ENCODE measurements at places on chromosomes 4 and X.

DNA sequence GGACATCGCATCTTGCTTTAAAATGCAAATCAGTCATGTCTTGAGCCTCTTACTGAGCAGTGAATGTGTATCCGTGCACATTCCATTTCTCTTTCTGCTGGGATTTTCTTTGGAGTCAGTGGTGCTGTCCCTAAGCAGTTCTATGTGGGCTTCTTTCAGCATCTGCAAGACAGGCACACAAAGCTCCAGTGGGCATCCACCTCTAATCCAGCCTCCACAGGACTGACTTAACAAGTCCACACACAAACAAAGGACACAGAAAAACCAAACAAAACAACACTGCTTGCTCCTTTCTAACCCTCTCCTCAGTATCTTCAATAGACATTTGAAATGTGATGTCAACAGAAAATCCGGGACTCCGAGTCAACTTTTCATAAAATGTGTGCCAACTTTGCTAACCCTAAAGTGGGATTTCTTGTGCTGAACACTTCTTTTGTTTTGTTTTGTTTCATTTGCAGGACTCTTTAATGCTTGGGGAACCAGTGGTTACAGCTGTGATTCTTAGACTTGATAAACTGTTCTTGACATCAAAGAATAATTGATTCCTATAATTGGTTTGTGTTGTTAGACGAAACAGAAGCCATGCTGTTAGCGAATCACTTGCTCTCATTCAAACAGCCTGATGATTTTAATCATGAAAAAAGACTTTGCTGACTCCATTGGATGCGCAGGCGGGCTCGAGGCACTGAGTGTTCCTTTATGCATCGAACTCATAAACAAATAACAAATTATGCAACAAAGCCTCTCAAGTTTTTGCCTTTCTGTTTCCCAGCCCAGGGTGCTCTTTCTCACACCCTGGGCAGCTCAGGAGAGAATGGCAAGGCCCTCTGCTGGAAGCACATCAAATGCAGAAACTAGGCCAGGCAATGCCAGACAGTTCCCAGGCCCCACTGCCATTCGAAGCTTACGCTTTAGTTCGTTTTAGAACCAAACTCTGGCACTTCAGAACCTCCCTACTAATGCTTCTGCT is 20.1 kb downstream of the ETNPPL start:
- DNase-seq = no peak

- DNase-seq = no peak
Measured at GRCh38 chr4:189809839-189810238, 130.8 kb upstream of the FRG1 start.

GRCh38 chr4:89899854-89900253 is 5.2 kb downstream of the MMRN1 start:
- DNase-seq = no peak

DNA sequence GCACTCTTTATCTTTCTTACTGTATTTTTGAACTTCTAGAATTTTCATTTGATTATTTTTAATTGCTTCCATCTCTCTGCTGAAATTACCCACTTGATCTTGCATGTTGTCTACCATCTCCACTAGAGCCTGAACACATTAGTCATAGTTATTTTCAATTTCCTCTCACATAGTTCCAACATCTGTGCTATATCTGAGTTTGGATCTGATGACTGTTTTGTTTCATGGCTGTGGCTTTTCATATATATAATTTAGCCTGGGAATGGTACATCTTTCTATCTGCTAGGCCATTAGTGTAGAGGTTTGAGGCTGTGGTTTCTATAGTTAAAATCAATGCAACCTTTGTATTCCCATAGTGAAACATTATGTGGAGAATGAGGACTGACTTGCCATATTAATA is 33.2 kb downstream of the NPY2R start:
- DNase-seq = no peak

DNA sequence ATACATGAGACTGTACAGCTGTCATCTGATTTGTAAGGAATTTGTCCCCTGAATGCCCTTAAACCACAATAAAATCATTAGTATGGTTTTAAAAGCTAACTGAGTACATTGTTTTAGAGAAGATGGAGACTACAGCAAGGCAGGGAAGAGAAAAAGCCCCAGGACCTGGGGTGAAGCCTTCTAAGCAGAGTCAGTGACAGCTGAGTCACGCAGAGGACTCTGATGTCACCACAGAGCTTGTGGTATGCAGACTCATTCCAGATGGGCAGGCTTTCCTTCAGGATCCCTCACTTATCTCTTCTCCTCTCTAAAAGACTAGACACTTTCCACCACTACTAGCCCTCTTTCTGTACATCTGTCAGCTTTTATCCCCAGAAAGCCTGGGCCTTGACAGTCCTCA is 97.1 kb upstream of the ATOH1 start:
- no peak for DNase-seq

DNA sequence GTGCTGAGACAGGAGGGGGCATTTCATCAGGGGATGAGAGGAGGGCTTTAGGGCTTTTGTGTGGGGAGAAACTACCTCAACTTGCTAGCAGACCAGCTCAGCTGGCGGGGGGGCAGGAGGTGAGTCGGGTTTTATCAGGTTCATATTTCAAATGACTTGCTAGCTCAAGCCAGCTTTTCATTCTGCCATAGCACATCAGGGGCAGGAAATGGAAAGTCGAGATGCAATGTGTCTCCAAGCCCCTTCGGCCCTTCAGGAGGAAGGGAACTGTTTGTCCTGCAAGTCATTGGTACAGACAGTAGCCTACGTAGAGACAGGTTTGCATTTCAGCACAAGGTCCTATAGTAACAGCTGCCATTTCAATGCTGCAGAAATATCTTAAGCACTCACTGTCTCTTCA is 194.1 kb downstream of the PTTG2 start:
- DNase-seq = no peak

GRCh38 chr4:112636688-112637551 is at the start of the genes LARP7 and ZGRF1:
Gene LARP7 (plus strand): TSS chr4:112637143. CDS start chr4:112644670, 7,527 bp downstream.
Gene ZGRF1 (minus strand): TSS chr4:112636909. CDS start chr4:112633176, 3,733 bp downstream.
- DNase-seq = peak; percentile 52

DNA sequence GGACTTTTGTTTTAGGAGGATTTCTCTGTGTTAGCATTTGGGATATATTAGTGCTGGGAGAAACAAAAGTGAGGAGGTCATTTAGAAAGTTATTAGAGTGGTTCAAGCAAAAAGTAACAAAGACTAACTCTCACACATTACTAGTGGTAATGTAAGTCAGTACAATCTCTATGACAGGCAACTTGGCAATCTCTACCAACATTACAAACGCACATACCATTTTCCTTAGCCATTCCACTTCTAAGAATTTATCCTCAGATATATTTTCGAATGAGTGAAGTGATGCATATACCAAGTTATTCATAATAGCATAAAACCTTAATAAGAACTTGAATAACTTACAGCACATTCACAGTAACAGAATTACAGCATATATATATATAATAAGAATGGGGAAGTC is 146.2 kb downstream of the PRSS12 start:
- no peak for DNase-seq

- no peak for DNase-seq
Measured at GRCh38 chrX:115378471-115378870, 89.0 kb downstream of the LUZP4 start.

DNA sequence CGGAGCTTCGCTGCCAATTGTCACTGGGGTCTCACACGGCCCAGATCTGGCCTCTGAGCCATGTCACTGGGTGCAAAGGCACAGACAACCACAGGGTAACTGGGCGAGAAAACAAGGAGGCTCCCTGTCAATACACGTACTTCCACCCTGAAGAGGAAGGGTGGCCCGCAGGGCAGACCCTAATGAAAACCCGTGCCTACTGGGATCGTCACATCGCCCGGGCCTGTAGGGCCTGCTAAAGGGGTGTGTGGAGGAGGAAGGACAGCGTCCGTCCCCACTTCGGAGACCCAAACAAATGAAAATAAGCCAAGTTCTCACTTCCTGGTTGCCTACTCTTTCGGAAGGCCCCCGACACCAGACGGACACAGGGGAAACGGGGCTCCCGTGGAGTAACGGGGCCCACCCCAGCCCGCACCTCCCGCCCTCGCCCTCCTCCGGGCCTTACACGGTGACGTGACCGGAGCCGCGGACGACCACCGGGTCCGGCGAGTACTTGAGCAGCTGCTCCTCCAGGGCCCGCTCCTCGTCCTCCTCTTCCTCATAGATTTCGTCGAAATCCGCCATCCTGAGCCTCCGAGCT is 578 bp downstream of the CHIC2 start:
- no peak for DNase-seq

DNA sequence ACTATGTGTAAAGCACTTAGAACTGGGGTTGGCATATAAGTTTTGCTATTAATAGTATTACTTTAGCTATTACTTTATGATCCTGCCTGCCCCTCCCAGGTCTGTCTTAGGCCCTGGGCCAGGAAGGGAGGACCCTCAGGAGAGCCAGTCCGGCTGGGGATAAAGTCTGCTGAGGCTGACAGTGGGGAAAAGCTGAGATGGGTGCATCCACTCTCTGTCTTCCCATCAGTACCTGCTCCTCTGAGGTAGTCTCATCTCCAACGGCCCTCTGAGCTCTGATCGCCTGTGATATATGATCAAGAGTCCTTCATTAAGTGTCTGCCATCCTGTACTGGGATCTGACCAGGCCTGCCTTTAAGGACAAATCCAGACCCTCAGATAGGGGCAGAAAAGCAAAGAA is 156.5 kb upstream of the PJA1 start:
- no peak for DNase-seq

DNA sequence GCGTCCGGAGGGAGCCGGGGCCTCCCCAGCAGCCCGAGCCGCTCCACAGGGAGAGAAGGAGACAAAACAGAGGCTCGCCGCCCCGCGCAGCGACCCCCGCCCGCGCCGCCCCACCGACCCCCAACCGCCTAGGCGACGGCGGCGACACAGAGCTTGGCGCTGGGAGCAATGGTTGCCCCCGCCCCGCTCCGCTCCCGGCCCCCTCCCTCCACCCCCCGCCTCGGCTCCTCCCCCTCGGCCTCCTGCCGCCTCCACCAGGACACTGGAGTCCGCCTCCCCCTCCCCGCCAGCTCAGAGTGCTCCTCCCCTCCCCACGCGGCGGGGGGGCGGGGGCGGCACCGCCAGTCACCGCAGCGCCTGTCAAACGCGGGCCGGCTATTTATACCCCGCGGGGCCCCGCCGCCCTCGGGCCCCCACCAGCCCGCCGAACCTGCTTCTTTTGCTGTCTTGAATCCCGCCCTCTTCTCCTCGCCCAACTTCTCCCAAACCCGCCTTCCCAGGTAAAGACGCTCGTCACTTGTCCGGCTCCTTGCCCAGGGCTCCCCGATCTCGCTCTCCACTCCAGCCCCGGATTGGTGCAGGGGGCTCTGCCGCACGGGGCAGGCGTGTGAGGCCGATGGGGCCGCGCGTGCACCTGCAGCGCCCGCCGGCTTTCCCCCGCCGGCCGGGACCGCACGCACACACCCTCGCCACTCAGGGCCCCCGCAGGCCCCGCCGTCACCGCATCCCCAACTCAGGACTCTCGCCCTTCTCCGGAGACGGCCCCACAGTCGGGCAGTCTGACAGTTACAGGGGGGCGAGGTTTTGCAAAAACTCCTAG is at the start of gene ELF2:
Gene ELF2 (minus strand): TSS at position 170 of the 820 bp plus-strand sequence. CDS start 39,517 bp downstream, outside the sequence.
- DNase-seq = peak; percentile 39

DNA sequence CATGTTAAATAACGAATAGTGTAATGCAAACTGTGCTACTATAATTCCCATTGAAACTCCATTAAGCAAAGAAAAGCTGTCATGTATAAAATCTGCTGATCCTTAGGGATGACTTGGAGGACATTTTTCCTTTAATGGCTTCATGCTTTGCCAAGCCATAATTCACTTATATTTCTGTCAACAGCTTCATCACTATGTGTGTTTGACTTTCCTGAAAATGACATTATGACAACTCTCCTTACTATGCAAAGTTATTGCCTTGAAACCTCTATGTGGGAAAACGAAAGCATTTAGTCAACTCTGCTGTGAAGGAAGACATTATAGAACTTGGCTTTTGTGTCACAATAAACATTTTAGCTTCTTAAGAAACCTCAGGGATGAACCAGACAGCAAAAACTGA is 210.5 kb downstream of the GRXCR1 start:
- DNase-seq = no peak

DNA sequence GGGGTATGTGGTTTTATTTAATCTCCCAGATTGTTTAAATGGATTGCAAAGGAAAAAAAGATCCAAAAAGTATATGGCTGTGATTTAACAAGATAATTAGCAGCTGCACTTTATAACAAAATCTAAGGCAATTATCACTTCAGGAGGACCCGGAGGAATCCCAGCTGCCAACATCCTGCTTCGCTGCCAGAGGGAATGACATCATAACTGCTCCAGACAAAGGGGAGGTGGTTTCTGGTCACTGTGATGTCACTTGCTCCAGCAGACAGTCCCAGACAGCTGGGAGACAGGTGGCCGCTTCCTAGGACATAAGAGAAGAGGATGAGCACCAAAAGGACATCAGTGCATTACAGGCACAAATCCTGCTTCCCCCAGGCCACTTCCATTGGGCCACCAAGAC is 371.0 kb downstream of the BCOR start:
- no peak for DNase-seq

- no peak for DNase-seq
Measured at GRCh38 chrX:20527558-20528011, 260.9 kb upstream of the RPS6KA3 start.

GRCh38 chrX:39755143-39756032 is 342.4 kb downstream of the BCOR start:
- no peak for DNase-seq

DNA sequence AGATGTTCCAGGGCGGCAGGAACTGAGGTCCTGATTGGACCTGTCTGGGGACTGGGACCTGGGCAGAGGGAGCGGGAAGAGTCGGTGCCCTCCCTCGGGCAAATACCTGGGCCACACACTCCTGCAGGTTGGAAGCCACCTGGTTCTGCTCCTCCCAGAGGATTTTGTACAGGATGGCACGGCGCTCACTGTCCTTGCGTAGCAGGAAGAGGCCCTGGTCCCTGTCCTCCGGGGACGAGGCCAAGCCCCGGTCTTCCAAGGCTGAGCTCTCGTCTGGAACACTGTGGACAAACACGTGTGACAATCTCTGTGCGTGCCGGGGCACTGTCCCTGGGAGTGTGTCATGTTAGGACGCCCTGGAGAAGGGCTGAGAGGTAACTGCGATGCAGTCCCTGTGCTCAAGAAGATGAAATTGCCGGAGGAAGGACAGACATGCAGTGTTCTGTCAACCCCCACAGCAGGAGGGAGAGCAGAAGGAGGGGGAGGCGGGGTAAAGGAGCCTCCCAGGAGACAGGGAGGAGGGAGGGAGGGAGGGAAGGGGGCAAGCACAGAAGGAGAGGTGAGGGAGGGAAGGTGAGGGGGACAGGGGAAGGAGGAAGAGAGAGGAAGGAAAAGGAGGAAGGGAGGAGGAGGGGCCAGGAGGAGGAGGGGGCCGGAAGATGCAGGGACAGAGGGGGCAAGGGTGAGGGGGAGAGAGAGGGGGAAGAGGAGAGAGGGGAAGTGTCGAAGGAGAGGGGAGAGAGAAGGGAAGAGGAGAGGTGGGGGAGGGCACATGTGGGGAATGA is 29.0 kb downstream of the PDHA1 start:
- DNase-seq = no peak
